Activated naive CD4-positive, alpha-beta T cell treated with Interleukin-2 at 50 U/mL for 16 hours (primary cell): ENCODE measurements at places on chromosomes 2 and 18.

GRCh38 chr2:149994057-149994728 is 406.6 kb upstream of the MMADHC start:
- no peak for DNase-seq

DNA sequence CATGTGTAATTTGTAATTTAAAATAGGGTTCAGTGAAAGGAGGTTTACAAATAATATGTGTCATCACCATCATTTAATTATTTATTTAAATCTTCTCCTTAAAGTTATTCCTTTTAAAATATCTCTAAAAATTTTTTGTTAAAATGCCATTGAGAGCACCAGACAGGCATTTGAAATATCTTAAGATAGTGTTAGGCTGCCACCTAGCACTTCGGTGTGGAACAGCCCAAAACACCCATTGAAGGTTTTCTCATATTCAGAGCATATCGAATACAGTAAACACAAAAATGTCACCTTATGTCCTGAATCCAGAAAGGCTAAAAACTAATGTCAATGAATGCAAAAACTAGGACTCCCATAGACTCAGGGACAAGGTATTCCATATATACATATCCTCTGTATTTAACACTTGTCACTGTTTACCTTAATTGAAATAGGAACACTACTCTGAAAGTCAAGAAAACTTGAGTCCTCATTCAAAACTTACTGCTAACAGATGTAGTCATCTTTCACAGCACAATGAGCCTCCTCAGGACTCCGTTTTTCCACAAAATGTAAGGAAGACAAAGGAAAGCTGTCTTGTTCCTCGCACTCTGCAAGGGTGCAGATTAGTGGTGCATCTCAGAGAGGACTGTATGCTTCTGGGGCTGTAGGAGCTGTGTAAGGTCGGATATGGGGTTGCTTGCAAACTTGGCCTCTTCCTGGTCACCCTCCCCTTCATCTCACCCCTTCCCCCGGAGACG is 329.5 kb downstream of the PAX3 start:
- no peak for DNase-seq

DNA sequence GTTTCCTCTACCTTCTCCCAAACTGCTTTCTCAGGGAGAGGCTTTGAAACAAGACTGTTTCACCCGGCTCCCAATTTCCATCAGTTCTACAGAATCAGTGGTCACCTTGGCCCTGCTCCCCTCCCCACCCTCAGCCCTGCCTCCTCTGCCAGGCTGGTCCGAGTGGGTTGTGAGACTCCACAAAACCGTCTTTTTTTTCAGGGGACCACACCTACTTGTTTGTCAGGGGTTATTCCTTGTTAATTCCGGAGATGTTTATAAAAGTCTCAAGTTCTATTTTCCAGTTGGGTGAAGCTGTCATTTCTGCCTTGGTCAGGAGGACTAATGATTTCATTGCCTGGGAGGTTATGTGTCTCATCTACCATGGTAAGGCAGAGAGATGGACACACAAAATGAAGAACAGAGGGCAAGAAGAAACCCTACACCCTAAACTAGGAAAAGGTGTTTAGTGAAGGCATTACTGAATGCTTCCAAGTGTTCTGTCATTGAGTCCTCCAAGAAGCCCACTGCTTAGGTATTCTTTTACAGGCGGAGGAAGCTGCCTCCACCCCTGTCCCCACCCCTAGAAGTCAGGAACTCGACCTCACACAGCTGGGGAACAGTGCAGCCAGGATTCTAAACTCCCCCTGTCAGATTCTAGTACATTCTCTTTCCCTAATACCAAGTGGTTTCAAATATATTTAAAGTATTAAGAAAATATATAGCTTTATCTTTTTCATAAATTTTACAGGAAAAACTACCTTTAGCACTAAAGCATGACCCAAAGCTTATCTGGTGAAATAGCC is 46.3 kb downstream of the COPS8 start:
- DNase-seq, result no peak

DNA sequence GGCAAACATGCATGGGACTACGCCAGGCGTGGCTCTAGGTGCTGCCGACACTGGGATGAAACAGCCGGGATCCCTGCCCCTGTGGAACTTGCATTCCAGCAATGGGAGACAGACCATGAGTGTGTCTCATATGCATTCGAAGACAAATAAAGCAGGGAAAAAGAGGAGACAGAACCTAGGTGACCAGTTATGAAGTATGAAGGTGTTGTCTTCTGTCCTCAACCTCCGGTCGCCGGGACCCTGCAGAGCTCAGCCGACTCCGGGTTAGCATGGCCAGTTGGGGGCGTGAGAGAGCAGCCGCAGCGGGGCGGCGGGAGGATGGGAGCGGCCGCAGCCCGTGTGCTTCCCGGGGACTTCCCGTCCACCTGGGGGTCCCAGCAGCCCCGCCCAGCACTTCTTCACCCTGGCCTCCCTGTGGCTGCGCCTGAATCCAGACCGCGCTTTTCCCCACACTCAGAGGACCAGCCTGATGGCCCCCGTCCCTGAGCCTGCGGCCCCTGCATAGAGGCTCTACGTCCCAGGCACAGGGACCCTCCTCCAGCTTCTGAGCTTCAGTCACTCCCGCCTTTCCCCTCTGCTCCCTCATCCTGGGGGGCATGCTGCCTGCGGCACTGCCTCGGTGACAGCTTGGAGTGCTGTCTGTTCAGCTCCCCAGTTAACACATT is 11.4 kb downstream of the ID2 start:
- DNase-seq, result peak; percentile 20

DNA sequence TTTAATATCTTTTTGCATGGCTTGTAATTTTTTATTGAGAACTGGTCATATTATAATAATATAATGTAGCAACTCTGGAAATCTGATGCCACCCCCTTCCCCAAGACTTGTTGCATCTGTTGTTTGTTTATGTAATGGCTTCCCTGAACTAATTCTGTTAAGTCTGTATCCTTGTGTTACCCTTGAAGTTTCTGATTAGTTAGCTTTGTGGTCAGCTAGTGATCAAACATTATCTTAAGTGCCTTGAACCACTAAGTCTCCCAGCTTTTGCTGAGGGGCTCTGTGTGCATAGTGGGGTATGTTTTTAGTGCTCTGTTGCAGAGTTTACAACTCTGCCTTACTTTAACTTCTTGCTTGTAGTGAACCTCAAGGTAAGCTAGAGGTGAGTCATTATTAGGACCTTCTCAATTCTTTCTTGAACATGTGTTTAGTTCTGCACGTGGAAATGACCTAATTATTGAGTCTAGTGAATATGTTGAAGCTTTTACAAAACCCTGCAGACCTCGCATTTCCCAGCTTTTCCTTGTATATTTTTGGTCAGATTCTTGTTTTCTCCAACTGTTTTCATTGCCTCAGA is 24.8 kb downstream of the SMCHD1 start:
- no peak for DNase-seq

- DNase-seq, result no peak
Observed at GRCh38 chr2:197007716-197008628, 81.5 kb upstream of the PGAP1 start.

DNA sequence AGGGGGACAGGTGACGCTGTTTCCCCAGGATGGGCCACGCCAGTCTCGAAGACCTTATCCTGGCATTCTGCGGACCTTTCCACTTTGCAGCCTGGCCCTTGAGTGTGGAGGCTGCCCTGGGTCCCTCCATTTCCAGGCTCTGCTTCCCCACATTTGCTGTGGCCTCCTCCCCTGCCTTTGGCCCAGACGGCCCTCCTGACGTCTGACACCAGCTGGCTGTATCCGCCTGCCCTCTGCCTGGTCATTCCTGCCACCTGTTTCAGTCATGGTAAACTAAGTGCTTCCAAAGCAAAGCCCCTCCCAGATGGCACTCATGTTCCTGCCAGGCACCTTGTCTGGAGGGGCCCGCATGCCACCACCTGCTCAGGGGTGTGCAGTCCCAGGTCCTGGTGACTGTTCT is 95.1 kb downstream of the ASB1 start:
- DNase-seq, result no peak

DNA sequence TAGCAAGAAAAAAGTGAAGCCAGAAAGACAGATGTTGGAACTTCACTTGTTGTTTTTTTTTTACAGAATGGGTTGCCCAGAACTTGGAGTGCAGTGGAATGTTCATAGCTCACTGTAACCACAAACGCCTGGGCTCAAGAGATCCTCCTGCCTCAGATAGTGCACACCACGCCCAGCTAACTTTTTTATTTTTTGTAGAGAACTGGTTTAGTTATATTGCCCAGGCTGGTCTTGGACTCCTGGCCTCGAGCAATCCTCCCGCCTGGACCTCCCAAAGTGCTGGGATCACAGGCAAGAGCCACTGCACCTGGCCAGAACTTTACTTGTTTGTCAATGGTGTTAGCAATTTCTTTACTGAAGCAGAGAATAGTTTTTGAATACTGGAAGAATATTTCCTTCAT is 11.9 kb upstream of the ASPRV1 start:
- no peak for DNase-seq

DNA sequence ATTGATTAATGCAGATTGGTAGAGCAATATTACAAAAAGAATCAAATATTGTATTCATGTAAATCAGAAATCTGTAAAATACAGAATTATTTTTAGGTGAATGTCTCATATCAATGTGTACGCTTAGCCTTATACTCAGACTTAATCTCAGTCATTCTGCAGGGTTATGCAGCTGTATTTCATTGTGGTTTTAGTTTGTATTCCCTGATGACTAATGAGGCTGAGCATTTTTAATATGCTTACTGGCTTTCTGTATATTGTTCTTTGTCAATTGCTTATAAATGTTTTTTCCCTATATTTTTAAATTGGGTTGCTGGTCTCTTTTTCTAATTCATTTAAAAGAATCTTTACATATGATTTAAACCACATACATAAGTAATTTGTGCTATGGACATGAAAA is 50.1 kb downstream of the CDH19 start:
- no peak for DNase-seq

DNA sequence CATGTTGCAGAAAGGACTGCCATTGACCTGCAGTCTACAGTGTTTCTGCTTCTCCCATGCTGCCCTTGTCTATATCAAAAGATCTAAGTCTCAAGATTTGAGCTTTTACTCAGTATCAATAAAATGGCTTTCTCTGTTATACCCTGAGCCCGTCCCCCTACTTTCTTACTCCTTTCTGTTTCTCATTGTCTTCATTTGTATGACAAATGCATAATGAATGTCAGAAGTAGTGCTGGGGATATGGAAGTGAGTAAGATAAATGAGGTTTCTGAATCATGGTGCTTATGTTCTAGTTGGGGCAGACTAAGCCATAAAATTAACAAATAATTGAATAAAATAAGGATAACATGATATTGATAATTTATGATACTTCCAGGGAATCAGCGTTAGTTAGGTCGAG is 128.6 kb downstream of the PARD3B start:
- no peak for DNase-seq

GRCh38 chr2:216740557-216741222 is 45.3 kb upstream of the IGFBP5 start:
- DNase-seq, result no peak

- no peak for DNase-seq
Observed at GRCh38 chr18:11669271-11669947, 19.7 kb upstream of the GNAL start.

DNA sequence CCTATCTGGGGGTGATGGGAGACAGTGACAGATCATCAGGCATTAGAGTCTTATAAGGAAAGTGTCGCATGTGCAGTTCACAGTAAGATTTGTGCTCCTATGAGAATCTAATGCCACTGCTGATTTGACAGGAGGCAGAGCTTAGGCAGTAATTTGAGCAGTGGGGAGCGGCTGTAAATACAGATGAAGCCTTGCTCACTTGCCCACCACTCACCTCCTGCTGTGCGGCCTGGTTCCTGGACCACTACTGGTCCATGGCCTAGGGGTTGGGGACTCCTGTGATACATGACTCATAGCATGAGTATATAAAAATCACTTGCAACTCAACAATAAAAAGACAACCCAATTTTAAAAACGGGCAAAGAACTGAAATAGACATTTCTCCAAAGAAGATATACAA is 71.1 kb upstream of the ACAA2 start:
- no peak for DNase-seq

DNA sequence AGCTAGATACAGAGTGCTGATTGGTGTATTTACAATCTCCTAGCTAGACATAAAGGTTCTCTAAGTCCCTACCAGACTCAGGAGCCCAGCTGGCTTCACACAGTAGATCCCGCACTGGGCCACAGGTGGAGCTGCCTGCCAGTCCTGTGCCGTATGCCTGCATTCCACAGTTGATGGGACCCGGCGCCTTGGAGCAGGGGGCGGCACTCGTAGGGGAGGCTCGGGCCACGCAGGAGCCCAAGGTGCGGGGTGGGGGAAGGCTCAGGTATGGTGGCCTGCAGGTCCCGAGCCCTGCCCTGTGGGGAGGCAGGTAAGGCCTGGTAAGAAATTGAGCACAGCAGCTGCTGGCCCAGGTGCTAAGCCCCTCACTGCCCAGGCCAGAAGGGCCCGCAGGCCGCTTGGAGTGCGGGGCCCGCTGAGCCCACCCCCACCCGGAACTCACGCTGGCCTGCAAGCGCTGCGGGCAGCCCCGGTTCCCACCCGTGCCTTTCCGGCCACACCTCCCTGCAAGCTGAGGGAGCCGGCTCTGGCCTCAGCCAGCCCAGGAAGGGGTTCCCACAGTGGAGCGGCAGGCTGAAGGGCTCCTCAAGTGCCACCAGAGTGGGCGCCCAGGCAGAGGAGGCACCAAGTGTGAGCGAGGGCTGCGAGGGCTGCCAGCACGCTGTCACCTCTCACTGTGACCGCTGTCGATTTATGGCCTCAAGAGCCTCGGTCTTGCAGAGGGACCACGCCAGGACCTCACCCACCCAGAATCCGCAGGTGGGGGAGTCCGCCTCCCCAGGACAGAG is 76.5 kb downstream of the MEX3C start:
- DNase-seq, result no peak
